ENCODE measurements at places on chromosomes 3 and 15.

DNA sequence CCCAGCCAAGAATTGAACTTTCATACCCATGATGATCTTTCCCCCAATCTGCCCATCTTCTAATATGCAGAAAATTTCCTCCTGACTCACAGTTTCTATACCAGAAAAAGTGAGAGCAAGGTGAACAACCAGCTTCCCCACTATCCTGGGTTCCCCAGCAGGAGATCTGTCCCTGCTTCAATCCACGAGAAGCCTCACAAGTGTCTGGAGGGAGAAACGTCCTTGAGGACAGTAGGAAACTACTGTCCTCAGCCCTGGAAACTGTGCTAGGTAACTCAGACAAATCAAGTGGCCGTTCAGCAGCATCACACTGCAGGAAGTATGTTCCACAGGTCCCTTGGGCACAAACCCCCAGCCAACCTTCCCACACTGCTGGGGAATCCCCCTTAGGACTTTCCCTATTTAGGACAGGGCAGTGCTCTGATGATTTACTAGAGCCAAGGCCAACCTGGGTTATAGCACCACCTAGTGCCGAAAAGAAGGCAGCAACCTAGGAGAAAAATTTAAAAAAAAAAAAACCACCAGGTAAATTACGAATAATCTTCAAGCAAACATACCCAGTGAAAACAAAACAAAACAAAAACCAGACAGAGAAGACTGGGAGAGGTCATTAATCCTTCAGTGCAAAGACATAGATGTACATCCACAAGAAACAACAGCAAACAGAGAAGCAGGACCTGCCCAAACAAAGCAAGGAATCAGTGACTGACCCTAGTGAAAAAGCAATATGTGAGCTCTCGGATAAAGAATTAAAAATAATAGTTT is 36.0 kb downstream of the MORC1 start:
- DNase-seq: no peak

- peak; percentile 7 for DNase-seq
Measured at GRCh38 chr3:194255252-194256039, 95.7 kb downstream of the CPN2 start.

DNA sequence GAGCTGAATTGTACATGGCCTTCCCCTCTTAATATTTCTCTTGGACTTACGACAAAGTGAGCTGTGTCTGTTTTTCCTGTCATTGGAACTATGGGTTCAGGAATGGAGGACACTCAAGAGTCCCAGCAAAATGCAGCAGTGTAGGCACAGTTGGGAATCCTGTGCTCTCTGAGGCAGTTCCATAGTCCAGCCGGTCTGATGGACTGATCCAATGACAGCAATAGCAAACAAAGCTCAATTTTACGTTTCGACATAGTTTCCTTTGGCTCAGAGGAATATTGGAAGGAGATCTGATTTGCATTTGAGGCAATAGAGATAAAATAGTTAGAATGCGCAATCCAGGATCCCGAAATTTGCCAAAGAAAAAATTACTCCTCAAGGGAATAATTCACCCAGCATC is 276.9 kb upstream of the CNTN3 start:
- no peak for DNase-seq

DNA sequence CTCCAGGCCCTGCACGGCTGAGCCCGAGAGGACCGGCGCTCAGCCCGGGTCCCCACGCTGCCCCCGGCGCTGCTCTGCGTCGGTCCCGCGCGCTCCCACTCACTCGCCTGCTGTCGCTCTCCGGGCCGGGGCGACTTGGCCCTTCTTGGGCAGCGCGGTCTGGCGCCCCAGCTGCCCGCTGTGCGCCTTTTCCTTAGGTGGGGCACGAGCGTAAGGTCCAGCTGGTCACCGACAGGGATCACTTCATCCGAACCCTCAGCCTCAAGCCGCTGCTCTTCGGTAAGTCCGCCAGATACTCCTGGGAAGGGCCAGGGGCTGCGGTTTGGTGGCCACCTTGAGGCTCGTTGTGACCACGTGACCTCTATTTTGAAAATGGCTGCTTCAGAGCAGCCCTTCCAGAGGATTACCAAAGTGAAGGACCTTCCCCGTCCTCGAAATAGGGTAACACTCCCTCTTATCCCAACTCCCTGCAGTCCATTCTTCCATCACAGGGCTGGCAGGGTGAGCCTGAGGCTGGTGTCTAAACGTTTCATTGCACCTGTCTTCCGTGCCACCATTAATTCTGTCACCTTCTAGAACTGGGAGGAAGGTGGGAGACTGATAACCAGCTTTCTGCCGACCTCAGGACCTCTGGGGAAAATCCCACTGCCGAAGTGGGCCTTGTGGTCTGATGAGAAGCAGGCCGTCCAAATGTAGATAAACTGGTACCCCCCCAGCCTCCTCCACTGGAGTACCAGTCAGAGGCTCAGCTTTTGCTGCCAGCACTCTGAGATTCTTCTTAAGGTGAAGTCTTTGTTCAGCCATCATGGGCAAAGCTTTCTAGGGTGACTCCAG is 812 bp downstream of the P4HTM start:
- no peak for DNase-seq

GRCh38 chr15:51374131-51374530 is 32.7 kb downstream of the GLDN start:
- DNase-seq: no peak

DNA sequence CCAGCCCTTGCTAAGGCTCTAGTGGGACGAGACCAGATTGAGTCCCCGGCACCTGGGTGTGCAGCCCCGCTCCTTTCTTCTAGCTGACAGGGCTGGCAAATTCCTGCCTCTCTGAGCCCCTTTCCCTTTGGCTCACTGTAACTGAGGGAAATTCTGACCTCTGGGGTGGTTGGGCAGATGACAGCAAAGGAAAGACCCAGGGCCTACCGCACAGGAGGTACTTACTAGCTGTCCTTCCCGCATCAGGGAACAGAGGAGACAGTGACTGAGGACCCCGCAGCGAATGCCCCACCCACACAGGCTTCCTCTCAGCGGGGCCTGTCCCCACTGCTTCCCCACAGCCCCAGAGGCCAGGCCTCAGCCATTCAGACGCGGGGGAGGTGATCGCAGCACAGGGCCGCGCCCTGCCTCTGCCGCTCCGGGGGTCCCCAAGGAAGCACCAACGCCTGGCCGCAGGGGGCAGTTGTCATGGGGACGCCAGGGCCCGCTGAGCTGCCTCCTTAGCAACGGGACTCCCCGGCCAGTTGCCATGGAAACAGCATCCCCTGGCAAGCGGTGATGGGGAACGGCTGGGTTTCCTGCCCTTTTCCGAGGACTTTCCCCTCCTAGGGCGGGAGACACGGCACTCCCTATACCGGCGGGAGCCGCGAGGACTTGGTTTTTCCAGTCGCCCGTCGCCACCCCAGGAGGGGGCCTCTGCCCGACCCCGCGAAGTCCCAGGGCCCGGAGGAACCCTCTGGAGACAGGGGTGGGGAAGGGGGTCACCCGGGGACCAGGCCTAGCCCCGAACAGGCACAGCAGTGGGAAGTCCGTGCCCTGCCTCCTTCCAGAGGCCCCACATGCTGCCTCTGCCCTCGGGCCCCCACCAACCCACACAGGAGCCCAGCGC is 50.1 kb downstream of the HCN4 start:
- no peak for DNase-seq

DNA sequence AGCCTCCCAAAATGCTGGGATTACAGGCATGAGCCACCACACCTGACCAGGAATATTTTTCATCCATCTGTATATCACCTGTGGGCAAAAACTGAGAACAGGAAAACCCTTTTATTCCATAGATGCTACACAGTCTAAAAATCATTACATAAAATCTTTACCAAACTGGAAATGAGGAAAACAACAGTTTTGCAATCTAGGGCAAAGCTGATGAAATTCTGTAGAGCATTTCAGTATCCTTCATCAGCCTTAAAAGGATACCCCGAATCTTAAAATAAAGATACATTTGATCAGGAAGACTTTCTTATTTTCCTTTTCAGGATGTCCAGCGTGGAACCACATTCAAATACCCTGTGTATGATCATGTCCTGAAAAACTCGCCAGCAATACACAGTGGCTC is 7.1 kb downstream of the SIAH2 start:
- DNase-seq: no peak

DNA sequence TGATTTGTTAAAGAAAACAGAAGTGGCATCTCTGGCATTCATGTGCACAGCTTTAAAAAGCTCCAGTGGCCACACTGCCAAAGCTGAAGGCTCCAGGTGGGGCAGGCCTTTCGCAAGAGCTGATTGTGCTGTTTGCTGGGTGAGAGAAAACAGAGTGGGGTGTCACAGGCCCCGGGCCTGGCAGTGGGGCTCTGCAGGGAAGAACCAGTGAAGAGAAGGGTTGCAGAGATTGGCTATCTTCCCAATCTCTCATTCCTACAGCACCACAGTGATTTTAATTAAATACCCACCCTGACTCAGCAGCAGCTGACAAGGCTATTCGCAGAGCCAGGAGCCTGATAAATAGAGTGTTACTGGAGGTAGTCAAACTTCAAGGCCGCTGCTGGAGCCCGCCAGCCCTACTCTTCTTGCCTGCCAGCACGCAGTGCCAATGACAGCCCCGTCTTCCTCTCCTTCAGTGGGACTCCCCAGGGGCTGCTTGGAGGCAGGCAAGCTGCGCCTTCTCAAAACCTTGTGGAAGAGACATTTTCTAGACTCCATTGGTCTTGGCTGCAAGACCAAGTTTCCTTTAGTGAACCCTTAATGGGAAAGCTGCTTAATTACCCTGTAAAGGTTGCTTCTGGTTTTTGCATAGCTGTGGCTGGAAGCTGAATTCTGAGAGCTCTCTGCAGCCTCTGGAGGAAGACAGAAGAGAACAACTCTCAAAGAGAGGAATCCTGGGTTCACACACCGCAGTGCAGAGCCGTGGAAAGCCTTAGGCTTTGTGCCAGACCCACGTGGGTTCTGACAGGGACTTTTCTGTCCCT is 225.8 kb upstream of the SLCO3A1 start:
- DNase-seq: no peak

DNA sequence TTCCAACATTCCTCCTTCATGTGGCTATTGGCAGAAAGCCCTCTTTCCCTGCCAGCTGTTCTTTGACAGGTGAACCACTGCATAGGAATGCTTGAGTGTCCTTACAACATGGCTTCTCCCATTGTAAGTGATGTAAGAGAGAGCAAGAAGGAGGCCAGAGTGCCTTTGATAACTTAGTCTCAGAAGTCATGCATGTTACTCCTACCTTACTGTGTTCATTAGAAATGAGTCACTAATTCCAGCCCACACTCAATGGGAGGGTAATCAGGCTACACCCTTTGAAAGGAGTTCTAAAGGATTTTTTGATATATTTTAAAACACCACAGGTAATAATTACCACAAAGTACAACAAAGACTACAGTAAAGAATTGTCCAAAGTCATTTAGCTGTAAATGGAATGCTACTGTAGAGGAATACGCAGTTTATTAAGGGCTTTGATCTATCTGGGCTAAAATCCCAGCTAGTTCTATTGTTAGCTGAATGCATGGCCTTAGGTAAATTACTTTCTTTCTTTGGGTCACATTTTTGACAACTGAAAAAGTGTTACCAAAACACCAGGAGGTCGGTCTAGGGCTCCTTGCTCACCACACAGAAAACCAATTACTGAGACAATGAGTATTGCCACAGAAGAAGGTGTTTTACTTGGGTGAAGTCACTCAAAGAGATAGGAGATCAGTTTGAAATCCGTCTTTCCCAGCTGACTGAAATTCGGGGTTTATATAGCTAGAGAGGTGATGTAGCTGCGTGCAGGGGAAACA is 154.9 kb downstream of the GRM7 start:
- DNase-seq: no peak

DNA sequence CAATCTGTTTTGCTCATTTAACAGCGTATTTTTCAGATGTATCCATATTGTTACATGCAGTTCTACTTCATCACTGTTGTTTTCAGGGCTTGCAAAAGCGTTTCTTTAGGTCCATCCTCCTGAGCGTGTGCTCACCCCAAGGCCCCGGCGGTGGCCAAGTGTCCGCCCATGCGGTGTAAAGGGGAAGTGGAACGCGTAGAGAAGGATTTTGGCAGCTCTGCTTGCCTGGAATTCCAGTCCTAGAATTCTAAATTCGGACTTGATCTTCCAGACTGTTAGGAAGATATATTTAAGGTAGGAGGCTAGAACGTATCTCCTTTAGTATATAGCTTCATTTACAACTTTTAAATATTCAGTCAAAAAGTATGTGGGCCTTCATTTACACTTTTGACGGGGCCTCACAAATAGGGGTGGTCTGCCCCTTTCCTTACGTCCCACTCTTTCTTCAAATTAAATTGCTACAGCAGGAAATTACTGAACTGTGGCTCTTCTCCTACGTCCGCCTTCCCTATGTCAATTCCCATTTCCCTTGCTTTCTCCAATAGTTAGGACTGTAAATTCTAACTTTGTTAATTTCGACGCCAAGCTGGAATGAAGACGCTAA is 609 bp upstream of the TBC1D23 start:
- DNase-seq: no peak

- no peak for DNase-seq
Measured at GRCh38 chr3:147008886-147009285, 397.5 kb downstream of the ZIC4 start.

- DNase-seq: no peak
Measured at GRCh38 chr3:177470197-177470941, 273.1 kb upstream of the TBL1XR1 start.

DNA sequence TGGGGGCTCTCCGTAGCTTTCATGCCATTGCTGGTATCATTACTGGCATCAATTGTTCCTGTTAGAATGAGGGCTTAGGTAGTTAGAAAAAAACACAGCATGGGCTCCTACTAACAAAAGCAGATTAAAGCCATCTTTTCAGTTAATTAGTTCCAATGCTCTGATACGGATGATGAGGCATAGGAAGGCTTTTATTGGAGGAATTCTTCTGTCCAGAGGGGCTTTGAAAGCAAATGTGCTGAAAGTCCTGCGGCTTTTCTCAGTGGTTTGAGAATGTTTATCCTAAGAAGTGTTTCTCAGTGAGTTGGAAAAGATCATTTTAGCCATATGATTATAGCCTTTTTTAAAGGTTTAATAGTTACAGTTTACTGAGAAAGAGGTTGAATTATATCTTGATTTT is 198.5 kb downstream of the THSD4 start:
- DNase-seq: no peak

GRCh38 chr3:189902230-189903186 is 218.2 kb downstream of the P3H2 start:
- DNase-seq: no peak

DNA sequence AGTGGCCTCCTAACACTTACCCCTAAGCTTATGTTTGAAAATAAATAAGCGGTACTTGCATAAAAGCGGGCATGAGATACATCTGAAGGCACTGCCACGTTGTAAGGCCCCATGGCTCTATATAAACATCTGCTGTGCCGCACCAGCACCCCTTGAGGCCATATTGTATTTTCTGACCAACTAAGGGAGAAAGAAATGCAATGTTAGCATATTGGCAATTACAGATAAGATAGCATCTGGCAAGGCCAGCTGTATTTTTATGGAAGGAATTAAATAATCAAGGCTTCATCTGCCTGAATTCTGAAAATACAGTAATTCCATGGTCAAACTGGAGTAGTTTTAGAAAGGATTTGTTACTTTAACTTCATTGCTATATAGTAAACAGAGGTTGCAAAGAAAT is 28.7 kb downstream of the TMEM39A start:
- DNase-seq: no peak

- DNase-seq: no peak
Measured at GRCh38 chr3:24299806-24300626, 194.6 kb downstream of the THRB start.

- no peak for DNase-seq
Measured at GRCh38 chr3:184952671-184953070, 140.7 kb downstream of the VPS8 start.

All from stimulated activated CD8-positive, alpha-beta memory T cell treated with anti-CD3 and anti-CD28 coated beads, Interleukin-2, amount 100 ng/mL, for 1 hour (primary cell).